ENCODE measurements at places on chromosomes 2 and 18. TPM values are rescaled to one million over a fixed set of nuclear protein-coding genes. Genes with fewer than 3 reads are reported as not detected.

DNA sequence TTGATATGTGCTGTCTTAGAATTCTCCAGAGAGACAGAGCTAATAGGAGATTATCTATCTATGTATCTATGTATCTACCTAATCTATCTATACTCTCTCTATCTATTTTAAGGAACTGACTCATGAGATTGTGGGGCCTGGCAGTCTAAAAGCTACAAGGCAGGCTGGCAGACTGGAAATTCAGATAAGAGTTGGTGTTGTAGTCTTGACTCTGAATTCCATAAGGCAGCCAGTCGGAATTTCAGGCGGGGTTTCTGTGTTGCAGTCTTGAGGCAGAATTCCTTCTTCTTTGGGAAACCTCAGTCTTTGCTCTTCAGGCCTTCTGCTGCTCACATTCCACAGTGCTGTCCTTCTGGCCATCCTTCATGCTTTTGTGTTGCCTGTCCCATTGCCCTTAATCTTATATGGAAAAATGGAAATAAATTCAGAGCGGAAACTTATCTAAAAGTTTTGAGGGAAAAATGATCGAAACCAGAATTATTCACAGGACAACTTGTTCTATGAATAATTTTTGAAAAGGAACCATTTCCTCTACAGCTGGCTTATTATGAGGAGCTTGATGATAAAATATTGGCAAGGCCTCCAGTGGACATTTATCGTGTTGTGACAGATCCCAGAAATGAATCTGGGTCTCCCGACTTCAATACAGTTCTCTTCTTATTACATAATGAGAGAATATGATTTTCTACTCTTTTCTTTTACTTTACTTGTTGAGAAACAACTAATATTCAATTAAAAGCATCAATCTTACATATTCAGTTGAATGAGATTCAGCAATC lies 10.8 kb downstream of the IL1RL1 start:
- DNase-seq: no peak

- no peak for DNase-seq
Observed at GRCh38 chr2:219344751-219345430, 12.3 kb upstream of the RESP18 start.

GRCh38 chr18:58545338-58546296 lies 83.3 kb downstream of the ALPK2 start:
- no peak for DNase-seq

DNA sequence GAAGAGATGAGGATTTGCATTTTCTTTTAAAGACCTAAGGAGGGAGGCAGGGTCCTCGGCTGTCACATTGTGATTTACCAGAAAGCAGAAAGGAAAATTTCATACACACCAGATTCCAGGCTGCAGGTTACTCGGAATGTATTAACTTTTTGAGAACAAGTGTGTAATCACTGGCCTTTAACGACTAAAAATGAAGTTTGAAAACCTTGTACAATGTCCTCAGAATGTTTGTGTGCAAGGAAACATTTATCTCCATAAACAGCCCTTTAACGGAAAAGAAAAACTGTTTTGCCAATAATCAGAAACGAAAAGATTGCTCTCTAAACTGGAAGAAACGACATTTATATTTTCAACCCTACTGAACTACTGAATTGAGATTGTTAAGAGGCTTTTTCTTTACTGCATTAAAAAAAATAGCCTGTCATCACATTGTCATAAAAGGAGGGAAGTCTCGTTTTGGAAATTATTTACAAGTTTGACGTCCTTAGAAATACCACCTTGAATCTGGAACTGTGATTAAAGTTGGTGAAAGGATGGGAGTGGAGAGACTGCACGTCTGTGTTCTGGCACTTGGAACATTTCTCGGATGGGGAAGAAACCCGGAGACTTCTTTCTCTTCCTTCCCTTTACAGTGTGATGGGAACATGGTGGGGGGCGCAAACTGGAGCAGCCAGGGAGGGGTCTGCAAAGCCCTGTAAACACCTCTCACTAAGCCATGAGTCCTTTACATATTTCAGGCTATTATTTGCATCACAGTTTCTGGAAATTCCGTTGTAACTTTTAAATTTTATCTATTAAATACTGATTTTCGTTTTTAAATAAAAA lies 134.1 kb upstream of the SIX3 start:
- no peak for DNase-seq

- no peak for DNase-seq
Observed at GRCh38 chr2:37875403-37875906, 49.6 kb upstream of the RMDN2 start.

DNA sequence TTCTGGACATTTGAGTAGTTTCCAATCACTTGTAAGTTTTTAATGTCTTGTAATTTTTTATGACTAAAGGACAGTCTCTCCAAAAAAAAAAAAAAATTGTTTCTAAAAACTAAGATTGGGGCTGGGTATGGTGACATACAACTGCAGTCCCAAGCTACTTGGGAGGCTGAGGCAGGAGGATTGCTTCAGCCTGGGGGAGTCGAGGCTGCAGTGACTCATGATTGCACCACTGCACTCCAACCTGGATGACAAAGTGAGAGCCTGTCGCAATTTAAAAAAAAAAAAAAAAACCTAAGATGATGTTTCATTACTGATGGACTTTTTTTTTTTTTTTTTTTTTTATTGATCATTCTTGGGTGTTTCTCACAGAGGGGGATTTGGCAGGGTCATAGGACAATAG lies 34.4 kb upstream of the PKDCC start:
- DNase-seq: no peak

- DNase-seq: no peak
Observed at GRCh38 chr2:116669782-116670181, 1144.7 kb upstream of the DDX18 start.

GRCh38 chr2:159084384-159085370 lies 116.2 kb downstream of the TANC1 start:
- DNase-seq: no peak

GRCh38 chr2:32688541-32688940 lies 60.7 kb downstream of the TTC27 start:
- no peak for DNase-seq

GRCh38 chr2:127612111-127612822 lies 33.7 kb upstream of the GPR17 start:
- peak; percentile 76 for DNase-seq

DNA sequence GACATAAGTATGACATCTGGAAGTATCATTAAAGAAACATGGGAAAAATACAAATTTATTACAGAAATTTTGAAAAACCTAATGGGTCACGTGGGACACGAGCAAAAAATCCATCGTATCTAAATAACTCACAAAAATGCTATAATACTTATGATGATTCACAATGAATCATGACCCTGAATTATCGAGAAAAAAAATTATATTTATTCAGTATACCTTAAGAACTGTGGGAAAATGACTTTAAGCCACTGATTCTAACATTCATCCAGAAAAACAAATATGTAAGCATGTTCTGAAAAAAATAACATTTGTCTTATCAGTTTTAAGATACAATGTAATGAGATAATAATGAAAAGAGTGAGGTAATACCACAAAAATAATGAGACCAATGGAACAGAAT lies 51.8 kb downstream of the ZNF385B start:
- DNase-seq: no peak

- DNase-seq: no peak
Observed at GRCh38 chr18:35074581-35074980, 33.4 kb downstream of the MAPRE2 start.

DNA sequence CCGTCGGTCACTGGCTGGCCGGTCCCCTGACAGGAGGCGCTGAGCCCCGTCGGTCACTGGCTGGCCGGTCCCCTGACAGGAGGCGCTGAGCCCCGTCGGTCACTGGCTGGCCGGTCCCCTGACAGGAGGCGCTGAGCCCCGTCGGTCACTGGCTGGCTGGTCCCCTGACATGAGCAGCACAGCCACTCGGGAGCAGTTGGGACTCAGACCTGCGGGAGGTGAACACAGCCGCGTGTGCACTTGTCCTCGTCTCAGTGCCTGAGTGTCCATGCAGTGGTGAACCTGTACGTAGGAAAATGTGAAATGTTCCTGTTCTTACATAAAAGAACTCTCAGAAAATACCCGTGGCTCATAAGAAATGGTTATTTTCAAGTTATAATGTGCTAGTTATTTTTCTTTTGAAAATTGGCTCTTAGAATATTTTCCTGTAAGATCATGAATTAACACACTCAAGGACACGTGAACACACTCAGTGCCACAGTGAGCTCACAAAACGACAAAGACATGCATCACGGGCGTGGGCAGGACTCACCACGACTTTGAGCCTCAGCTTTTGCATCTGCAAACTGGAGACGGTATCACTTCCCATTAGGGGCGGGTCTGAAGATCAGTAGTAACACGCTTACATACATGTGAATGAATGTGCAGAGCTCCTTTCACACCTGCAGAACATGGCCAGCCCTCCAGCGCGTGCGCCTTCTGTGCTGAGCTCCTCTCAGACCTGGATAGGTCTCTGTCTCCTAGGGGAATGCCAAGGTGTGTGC lies 21.1 kb upstream of the NFATC1 start:
- DNase-seq: peak; percentile 51

GRCh38 chr18:63306819-63307550 lies 12.6 kb downstream of the BCL2 start:
- DNase-seq: no peak

DNA sequence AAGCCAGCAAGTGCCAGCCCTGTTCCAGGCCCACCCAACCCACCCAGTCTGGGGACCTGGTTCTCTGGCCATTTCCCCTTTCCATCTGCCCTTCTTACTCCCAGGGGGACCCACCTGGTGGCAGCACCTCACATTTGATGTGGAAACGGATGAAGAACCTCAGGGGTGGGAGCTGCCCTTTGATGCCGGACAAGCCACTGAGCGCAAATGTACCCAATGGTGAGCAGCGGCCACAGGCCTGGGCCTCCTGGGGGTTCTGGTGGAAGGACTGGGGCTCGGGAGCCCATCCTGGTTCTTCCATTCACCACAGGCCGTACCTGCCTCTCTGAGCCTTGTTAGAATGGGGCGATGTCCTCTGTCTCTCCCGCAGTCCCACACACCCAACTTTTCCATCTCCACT lies 84.7 kb downstream of the EPAS1 start:
- no peak for DNase-seq

DNA sequence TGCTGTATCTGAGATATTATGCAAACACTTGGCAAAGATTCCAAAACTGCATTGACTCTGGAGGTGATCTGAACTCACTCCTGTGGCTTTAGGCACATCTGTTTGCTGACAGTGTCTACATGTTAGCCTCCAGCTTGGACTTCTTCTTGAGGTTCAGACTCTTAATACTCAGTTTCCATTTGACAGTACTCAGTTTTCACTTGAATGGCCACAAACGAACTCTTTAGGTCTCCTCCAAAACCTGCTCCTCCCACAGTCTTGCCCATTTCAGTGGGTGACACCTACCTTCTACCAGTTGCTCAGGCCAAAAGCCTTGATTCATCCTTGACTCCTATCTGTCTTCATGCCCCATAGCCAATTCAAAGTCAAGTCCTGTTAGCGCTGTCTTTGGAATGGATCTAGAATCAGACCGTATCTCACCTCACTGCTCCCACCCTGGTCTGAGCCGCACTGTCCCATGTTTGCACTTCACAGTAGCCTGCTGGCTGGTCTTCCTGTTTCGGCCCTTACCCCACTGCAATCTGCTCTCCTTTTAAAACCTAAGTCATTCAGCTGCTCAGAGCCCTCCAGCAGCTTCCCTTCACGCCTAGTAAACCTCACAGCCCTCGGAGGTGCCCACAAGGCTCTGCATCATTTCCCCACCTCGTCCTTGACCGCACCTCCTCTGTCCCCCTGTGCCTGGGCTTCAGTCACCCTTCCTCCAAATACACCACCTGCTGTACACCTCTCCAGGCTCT lies 10.5 kb downstream of the ATG16L1 start:
- DNase-seq: no peak

DNA sequence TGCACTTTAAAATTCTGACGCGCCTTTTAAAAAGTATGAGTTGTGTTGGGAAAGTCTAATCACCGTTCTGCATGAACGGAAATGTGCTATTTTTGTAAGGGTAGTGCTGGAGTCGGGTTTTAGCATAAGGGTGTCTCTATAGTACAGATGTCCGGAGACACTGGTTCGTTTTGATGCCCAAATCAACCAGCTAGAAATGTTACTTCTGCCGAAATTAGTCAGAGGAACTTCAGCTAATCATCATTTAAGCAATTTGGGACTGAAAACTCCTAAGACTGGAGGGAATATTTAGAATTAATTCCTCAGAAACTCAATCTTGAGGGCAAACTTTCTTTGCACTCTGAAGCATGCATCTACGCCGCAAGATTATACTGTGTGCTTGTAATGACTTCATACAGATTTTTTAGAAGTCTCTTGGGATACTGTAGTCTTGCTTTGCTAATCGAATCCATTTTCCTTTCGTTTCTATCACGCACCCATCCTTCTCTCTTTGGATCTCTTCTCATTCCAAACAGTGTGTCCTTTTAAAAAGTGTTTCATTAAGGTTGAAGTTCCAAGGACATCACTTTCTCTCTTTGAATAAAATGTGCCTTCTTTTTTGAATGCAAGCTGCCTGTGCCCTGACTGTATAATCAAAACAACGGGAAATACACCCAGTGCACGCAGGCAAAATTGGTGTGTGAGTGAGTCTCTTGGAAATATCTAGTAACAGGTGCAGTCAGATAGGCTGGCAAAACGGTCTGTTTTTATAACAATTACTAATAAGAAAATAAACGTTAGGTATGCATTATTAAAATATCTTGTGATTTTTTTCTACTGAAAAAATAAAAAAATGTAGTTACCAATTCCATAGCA lies 270.9 kb upstream of the TCF4 start:
- DNase-seq: no peak

- no peak for DNase-seq
Observed at GRCh38 chr18:13834496-13835015, 10.6 kb downstream of the MC5R start.

DNA sequence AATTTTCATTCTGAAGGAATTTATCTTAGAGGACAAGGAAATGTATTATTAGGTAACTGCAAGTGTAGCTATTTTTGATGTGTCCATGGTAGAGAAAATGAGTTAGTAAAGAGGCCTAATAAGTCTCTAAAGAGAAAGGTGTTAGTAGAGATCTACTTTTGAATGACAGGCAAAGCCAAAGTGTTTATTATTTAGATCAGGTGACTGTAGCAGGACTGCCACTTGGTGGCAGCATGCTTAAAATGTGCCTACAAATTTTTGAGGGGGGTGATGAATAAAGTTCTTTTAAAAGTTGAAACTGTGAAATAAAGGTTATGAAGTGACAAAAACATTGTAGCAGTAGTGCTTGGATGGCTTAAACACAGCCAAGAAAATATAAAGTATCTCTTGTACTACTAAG lies 421.5 kb upstream of the MEIS1 start:
- no peak for DNase-seq

- peak; percentile 66 for DNase-seq
Observed at GRCh38 chr2:218066926-218067515, 2.0 kb upstream of the RUFY4 start.

Gene GREB1
- 0.55 TPM for total RNA-seq

Gene LCT
- total RNA-seq: not detected

Gene TMEM163
- total RNA-seq: not detected

Gene SGO2
- total RNA-seq: 5.7 TPM

Gene UPP2
- total RNA-seq: not detected

Gene UCN
- 4.1 TPM for total RNA-seq

Gene PSMG2
- 68.1 TPM for total RNA-seq

Gene CHRNG
- not detected for total RNA-seq

Gene LIMS4
- 2.4 TPM for total RNA-seq

Gene MAB21L4
- total RNA-seq: not detected

Gene SERPINB3
- total RNA-seq: not detected

Gene PSMA8
- not detected for total RNA-seq

Measured in osteocyte (in vitro differentiated cells).